Stimulated activated CD4-positive, alpha-beta T cell treated with anti-CD3 and anti-CD28 coated beads, Interleukin-1b, Interleukin-23, amount 100 ng/mL, for 4 hours (primary cell): ENCODE measurements at places on chromosomes 11 and 22.

- DNase-seq, result no peak
Observed at GRCh38 chr11:134363592-134363991, 31.8 kb downstream of the GLB1L2 start.

DNA sequence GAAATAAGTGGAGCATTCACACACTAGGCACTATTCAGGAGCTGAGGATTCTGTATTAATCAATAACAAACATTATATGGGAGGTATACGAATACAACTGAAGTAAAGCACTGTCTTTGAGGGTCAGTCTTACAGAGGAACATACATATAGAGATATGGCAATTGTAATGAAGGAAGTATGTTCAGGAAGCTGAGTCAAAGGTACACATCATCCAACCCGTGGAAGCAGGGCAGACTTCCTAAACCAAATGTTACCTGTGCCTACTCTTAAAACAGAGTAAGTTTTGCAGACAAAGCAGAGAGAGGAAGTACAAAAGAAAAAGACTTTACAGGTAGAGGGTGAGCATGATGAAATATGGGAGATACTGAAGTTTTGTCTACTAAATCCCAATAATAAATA lies 481.2 kb upstream of the ARHGAP42 start:
- no peak for DNase-seq

DNA sequence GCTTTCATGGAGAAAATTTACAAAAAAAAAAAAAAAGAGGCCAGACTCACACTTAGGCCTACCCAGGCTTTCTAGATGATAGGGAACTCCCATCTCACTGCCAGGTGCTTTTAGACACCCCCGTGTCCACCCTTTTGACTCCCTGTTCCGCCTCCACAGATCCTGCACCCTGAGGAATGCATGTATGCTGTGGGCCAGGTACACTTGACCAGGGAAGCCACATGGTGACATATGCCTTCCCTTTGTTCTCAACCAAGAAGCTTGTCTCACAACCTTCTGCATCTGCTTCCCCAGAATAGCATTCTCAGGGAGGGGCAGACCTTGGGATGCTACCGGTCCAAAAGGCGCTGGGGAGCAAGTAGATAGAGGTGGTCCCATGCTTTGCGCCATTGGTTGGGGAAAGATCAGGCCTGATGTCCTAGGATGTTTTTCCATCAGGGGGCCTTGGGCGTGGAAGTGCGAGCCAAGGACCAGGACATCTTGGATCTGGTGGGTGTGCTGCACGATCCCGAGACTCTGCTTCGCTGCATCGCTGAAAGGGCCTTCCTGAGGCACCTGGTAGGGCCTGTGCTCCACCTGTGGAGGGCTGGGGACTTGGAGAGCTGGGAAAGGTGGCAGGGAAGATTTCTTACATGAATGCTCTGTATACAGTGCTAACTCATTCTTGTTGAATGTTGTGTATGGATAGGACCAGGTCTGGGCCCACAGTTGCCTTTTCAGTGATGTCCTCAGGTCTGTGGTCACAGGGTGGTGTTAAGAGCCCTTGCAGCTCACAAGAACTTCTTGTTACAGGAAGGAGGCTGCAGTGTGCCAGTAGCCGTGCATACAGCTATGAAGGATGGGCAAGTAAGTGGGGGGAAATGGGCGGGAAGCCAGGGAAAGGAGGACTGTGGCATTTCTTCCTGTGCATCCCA lies 7.5 kb downstream of the HMBS start:
- DNase-seq, result no peak

GRCh38 chr11:111194860-111195568 lies 50.5 kb upstream of the POU2AF2 start:
- no peak for DNase-seq

GRCh38 chr11:46063138-46063537 lies 58.1 kb downstream of the PHF21A start:
- DNase-seq, result no peak

DNA sequence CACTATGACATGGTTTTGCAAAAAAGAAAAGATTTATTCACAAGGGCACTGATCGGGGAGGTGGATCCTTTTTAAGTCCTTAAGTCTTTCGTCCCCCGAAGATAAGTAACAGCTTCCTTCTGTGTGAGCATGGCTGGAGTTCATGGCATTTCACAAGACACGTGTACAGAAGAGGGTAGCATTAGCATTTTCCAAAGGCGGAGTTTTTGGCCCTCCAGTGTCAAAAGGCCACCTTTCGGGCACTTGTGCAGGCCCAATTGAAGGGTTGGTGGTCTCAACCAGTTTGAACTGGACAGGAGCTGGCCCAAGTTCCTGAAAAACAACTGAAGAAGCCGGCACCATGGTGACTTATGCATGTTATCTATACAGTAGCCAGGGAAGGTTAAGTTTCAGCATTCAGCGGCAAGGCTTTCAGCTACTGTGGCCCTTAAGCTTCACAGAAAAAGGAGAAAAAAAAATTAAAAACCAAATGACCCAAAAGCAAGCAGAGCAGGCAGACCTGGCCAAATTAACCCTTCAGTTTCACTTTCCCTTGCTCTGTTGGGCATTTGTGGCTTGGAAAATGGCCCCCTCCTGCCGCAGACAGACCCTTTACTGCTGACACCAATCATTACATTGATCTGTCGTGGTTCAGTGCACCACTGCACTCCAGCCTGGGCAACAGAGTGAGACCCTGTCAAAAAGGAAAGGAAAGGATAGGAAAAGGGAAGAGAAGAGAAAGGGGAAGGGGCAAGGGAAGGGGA lies 18.7 kb downstream of the ZNF74 start:
- no peak for DNase-seq

DNA sequence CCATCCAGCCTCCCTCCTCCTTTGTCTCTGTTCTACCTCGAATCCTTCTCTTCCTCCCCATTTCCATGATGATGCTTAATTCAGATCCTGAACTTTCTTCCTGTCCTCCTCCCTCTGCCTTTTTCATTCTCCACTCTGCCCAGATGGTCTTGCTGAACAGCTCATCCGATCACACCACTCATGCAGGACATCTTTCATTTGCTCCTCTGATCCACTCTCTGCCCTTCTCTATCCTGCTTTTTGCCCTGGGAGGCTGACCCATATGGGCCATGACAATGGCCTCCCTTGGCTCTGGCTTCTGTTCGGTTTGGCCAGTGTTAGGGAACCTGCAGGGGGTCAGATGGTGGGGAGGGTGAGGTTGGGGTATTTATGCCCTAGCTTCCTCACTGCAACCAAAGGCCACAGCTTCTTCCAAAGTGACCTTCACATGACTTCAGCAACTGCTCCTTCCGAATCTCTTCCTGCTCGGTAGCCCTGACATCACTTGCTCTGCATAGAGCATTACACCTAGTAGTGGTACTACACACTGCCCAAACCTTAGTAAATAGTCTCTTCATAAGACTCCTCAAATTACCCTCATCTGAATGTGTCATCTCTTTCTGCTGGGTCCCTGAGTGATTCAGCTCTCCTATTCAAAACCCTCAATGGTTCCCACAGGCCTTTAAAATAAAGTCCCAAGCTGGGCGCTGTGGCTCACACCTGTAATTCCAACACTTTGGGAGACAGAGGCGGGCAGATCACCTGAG lies 32.7 kb upstream of the MICAL2 start:
- DNase-seq, result no peak

GRCh38 chr11:71444811-71445210 lies 3.4 kb downstream of the DHCR7 start:
- no peak for DNase-seq

DNA sequence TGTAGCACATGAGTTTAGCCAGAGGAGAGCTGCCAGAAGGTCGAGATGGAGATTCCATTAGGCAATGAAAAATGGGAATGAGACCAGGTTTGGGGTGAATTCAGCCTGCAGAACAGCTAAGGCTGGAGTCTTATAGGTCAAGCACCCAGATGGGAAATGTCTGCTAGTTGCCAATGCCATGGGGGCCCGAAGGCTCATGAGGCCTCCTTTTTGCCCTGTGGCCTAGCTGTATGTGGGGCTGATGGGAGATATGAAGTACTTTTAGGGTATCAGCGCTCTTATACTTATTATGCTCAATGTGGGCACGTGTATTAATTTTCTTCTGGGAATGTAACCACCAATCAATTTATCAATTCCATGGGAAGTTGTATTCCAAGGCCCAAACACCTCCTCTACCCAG lies 8.7 kb downstream of the PPFIBP2 start:
- DNase-seq, result no peak

GRCh38 chr11:120858740-120859139 lies 165.2 kb upstream of the TBCEL start:
- no peak for DNase-seq

DNA sequence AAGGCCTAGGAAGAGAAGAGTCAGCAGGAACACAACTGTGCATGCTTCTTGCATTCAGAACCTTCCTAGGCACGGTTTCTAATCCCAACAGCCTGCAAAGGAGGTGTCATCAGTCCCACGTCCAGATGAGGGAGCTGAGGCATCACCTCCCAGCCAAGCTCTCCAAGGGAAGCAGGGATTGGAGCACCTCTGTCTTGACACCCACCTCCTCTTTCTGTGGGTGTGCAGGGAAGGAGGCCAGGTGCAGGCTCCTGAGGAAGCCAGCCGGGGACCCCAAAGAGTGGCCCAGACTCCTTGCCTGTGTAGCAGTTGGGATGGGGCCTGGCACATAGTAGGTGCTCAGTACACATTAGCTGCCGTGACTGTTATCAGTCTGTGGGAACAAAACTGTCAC lies 2.0 kb downstream of the PNPLA5 start:
- DNase-seq, result no peak

DNA sequence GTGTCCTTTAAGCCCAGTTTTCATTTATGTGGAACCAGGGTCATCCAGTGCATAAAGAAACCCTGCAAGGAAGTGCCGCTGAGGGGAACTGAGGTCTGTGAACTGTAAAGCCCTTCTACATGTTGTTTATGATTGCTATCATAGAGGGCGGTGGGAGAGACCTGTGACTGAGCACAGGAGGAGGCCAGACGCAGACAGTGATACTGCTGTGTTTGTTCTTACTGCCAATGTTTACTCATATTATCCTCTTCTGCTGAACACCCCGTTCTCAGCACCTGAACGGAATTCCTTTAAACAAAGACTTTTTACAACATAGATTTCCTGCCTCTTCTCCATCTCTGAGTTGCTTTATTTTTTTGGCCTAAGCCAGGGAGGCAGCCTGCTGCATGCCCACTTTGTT lies 967 bp upstream of the GALNT18 start:
- DNase-seq, result no peak

DNA sequence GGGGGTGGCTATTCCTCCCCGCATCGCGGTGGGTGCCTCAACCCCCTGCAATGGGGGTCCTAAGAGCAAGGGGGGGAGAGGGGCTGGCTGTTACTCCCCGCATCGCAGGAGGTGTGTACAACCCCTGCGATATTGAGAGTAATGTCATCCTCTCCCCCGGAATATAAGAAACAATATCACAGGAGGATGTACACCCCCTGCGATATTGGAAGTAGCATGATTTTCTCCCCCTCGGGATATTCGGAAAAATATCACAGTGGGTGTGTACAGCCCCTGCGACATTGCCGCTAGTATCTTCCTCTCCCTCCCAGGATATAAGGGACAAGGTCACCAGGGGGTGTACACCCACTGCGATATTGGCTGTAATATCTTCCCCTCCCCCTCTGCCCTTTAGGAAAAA lies 22.5 kb upstream of the APOL5 start:
- no peak for DNase-seq

GRCh38 chr11:128614026-128614425 lies 26.7 kb upstream of the ETS1 start:
- no peak for DNase-seq

GRCh38 chr11:118849825-118850224 lies 33.9 kb upstream of the CXCR5 start:
- DNase-seq, result no peak

- no peak for DNase-seq
Observed at GRCh38 chr22:27962268-27963044, 43.4 kb upstream of the PITPNB start.

GRCh38 chr11:128726458-128727139 lies 32.7 kb downstream of the FLI1 start:
- no peak for DNase-seq

DNA sequence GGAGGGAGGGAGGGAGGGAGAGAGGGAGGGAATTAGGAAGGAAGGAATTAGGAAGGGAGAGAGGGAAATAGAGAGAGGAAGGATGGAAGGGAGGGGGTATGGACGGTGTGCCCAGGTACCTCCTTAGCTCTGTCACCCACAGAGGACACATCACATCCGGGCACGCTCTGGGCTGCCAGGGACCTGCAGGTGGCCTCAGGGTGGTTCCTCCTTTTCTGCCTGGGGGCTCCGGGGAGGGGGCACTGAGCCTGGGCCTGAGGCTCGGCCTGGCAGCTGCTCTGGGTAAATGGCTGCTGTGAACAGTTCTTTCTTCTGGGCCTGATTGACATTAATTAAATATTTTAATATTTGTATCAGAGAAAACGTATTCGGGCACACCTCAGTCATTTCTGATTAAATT lies 733.5 kb downstream of the BRD1 start:
- no peak for DNase-seq
